ENCODE measurements at places on chromosomes 4 and X.

DNA sequence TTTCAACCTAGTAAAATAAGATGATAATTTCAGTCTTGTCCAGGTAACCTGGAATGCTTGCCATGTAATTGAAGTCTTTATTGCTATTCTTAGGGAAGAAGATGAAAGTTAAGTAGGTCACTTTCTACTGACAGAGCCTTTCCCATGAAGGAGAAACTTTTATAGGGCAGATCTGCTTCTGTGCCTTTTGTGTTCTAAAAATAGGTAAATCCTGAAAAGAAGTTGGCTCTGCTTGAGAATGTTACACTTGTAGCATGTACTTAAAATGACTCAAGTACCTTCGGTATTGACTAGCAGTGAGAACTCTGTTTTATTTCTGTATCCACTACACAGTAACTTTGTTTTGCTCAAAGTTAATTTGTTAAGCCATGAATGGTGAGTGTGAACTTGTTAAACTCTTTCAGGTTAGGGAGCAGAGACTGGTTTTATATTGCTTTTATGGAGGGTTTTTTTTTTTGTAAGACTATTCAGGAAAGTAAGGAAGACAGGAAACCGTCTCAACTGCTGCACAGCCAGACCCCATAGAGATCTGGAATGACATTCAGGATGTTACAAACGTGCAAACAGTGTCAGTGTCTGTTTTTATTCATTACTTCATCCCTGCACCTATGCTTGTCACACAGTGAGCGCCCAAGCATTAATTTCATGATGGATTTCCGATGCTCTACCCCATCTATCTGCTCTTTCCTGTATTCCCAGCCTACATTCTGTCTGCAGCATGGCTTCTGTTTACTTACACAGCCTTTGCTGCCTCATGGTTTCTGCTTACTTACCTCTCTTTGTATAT lies 53.0 kb downstream of the SEPTIN11 start:
- H3K27me3 ChIP-seq, result peaks cover 12% of the 10 kb centered on the region
- no peak overlapping the region for H3K27ac ChIP-seq
- peaks cover 5% of the 10 kb centered on the region for H3K36me3 ChIP-seq
- no peak for DNase-seq
- H3K4me3 ChIP-seq, result no peak overlapping the region

DNA sequence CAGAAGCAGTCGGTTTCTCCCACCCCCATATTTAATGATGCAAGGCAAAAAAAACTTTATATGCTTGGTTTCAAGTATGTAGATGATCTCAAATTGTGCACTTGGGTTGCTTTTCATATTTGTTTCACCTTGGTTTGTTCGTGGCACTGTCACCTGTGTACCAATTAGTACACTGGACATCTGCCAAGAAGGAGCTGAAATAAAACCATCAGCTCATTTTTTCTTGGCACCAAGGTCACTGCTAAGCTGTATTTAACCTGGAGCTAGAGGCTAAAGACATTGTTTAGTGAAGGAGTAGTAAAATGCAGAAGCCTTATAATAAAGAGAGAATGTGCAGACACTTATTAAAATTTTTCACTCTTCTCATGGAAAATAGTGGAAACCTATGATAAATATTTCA lies 430.8 kb downstream of the ARHGAP24 start:
- DNase-seq, result no peak
- no peak overlapping the region for H3K4me3 ChIP-seq
- no peaks in the 10 kb centered on the region for H3K4me1 ChIP-seq

DNA sequence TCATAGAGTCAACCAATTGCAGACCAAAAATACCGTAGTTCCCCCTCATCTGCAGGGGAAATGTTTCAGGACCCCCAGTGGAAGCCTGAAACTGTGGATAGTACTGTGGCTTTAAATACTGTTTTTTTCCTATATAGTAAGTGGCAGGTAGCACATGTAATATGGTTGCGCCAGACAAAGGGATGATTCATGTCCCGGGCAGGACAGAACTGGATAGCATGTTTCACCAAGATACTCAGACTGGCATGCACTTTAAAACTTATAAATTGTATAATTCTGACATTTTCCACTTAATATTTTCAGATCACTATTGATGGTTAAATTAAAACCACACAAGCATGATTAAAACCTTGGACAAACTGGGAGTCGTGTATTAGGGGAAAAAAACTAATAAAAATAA lies 276.3 kb upstream of the AGA start:
- H3K27ac ChIP-seq, result no peak overlapping the region
- H3K4me1 ChIP-seq, result no peaks in the 10 kb centered on the region
- no peak overlapping the region for H3K4me3 ChIP-seq
- DNase-seq, result no peak

DNA sequence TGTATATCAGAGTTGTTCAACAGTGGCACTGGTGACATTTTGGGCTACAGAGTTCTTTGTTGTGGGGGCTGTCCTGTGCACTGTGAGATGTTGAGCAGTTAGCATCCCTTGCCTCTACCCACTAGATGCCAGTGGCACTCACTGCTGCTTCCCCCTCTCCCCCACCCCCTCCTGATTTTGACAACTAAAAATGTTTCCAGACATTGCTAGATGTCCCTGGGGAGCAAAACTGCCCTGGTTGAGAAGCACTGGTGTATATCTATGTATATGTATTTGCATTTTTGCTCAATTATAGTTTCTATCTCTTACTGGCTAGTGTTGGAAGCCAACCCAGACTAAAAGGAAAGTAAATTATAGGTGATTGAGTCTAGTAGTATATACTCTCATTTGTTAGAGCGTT lies 2.4 kb downstream of the TMEM131L start:
- peak overlapping the region; percentile 86 for H3K4me3 ChIP-seq
- DNase-seq, result no peak
- H3K27me3 ChIP-seq, result no peaks in the 10 kb centered on the region
- H3K27ac ChIP-seq, result peak overlapping the region; percentile 95
- H3K4me1 ChIP-seq, result peaks cover 64% of the 10 kb centered on the region
- peaks cover 57% of the 10 kb centered on the region for H3K36me3 ChIP-seq

DNA sequence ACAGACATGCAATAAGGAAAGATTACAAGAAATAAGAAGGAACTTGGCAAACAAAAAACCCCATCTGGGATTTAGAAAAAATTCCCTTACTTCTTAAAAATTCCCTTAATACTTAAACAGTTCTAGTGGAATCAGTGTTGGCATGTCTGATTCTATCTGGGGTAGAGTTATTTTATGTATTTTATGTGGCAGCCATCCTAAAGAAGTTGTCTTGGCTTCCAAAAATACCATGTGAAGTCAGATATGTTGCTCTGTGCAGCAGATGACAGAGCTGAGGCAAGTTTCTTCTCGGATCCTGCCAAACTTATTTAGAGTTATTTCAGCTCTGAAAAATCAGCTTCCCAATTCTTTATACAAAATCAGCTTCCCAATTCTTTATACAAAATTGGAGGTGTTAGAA lies 14.7 kb downstream of the YY2 start:
- no peak overlapping the region for H3K4me3 ChIP-seq
- no peaks in the 10 kb centered on the region for H3K27me3 ChIP-seq
- no peak overlapping the region for H3K27ac ChIP-seq
- no peaks in the 10 kb centered on the region for H3K4me1 ChIP-seq
- no peaks in the 10 kb centered on the region for H3K36me3 ChIP-seq

- H3K36me3 ChIP-seq, result no peaks in the 10 kb centered on the region
- H3K4me3 ChIP-seq, result no peak overlapping the region
- DNase-seq, result no peak
- H3K27ac ChIP-seq, result no peak overlapping the region
- H3K4me1 ChIP-seq, result no peaks in the 10 kb centered on the region
Measured at GRCh38 chr4:113181289-113182007, 132.0 kb downstream of the ANK2 start.

DNA sequence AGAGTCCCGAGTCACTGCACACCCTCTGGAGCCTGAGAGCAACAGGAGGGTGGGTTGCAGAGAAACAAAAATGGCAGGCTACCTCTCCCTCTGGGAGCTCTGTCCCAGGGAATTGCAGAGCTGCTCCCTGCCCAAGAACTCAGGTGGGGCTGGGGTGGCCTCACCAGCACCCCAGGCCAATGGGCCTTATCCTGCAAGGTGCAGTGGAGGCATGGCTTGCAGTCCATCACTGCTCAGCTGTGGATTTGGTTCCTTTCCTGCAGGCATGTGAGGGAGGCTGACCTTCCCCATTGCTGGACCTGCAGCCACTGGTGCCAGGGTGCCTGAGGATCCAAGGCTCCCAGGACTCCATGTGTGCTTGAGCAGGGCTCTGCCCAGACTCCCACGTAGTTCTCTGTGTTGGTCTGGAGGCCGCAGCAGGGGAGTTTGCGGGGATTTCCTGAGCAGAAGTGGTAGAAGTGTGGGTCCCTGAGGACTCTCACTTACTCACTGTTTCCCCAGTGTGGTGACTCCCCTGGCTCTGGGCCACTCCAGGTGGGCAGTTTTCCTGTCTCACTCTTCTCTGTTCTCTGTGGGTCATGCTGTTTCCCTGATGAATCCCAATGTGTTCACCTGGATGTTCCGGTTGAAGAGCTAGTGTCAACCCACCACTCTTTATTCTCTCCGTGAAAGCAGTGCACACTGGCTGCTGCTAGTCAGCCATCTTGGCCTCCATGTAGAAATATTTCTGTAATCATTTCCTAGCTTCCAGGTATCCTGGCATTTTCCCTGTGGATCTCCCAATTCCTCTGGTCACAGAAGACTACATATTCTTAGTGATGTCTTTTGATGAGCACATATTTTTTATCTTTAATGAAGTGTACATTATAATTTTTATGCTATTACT lies 82.3 kb downstream of the ARHGAP24 start:
- DNase-seq, result no peak
- no peaks in the 10 kb centered on the region for H3K4me1 ChIP-seq
- no peak overlapping the region for H3K4me3 ChIP-seq
- H3K27me3 ChIP-seq, result no peaks in the 10 kb centered on the region
- H3K27ac ChIP-seq, result no peak overlapping the region
- H3K36me3 ChIP-seq, result no peaks in the 10 kb centered on the region

DNA sequence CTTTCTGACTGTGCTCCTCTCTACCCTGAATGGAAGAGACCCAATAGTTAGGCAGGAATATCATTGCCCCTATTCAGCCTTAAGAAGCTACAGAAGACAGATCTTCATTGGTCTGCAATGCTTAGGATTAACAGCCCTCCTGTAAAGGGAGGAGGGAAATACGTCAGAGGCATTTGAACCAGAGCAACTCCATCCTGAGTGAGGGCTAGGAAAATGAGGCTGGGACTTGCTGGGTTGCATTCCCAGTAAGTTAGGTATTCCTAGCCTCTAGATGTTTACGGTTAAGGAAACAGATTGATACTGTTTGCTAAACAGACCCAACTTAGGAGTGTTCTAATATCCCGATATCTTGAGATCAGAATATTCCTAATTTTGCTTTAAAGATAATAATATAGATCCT lies 63.5 kb downstream of the PCDH18 start:
- H3K27ac ChIP-seq, result no peak overlapping the region
- H3K4me1 ChIP-seq, result no peaks in the 10 kb centered on the region
- no peak for DNase-seq
- H3K27me3 ChIP-seq, result no peaks in the 10 kb centered on the region
- H3K4me3 ChIP-seq, result no peak overlapping the region

DNA sequence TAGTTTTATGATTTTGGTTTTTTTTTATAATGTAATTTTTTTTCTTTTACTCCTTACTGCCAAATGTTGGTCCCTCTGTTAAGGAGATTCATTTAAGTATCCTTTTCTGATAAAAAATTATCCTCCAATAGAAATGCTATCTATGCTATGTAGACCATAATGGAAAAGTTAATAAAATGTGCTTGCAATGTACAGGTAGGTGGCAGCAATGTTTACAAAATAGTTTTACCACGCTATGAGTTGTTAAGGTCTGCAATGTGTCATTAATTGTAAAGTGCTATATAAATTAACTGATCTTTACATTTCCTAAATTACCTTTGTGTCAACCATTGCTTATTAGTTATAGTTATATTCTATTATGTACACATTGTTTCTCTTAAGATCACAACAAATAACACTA lies 3.8 kb upstream of the CENPC start:
- no peak overlapping the region for H3K4me3 ChIP-seq
- peaks cover 26% of the 10 kb centered on the region for H3K4me1 ChIP-seq
- H3K27me3 ChIP-seq, result no peaks in the 10 kb centered on the region
- H3K36me3 ChIP-seq, result peaks cover 5% of the 10 kb centered on the region
- peak; percentile 26 for DNase-seq
- no peak overlapping the region for H3K27ac ChIP-seq

GRCh38 chrX:18065956-18066355 lies 154.7 kb downstream of the BEND2 start:
- no peaks in the 10 kb centered on the region for H3K4me1 ChIP-seq
- DNase-seq, result no peak
- H3K27ac ChIP-seq, result no peak overlapping the region
- H3K36me3 ChIP-seq, result no peaks in the 10 kb centered on the region

- no peak for DNase-seq
- H3K27me3 ChIP-seq, result no peaks in the 10 kb centered on the region
- H3K4me3 ChIP-seq, result no peak overlapping the region
Measured at GRCh38 chrX:108701633-108702032, 34.7 kb downstream of the IRS4 start.

GRCh38 chrX:103628386-103629317 lies at the start of gene TCEAL1:
TCEAL1 (plus strand) TSS chrX:103628975; CDS start chrX:103629917, 942 bp downstream.
- H3K36me3 ChIP-seq, result no peaks in the 10 kb centered on the region
- H3K4me3 ChIP-seq, result peak within 1 kb of the TSS; percentile 82
- H3K27ac ChIP-seq, result peak within 1 kb of the TSS; percentile 77

GRCh38 chr4:98517218-98518021 lies 141.0 kb downstream of the TSPAN5 start:
- H3K27me3 ChIP-seq, result no peaks in the 10 kb centered on the region
- no peak overlapping the region for H3K27ac ChIP-seq
- no peak for DNase-seq
- H3K36me3 ChIP-seq, result peaks cover 8% of the 10 kb centered on the region
- peaks cover 44% of the 10 kb centered on the region for H3K4me1 ChIP-seq

DNA sequence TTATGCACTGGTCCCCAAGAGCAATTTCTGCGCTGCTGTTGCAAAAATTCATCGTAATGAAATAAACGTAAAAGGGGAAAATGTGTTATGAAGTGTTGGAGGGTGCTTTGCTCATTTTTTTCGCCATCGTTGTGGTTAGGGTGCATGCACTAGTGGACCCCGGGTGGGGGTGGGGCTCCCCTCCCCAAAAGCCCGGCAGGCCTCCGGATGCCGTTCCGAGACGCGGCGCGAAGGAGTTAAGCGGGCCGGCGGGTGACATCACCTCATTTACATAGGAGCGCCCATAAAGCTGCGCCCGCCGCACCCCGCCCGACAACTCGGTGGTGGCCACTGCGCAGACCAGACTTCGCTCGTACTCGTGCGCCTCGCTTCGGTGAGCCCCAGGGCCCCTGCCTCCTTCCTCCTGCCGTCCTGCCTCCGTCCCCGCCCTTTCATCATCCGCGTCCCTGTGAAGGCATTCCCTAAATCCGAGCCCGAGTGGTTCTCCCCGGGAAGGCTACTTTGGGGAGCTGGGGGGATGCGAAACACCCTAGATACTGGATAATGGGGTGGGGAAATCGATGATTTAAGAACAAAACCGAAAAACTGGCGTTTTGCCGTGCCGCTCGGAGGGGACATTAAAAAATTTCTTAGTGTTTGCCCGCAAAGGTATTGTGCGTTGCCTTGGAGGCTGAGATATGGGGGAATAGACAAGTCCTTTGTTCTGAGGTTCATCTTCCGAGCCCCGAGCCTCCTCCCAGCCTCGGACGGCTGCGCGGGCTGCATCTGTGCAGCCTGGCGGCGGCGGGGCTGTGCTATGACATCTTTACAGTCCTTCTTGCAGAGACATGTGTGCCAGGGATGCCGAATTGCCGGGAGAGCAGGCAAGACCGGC lies at the start of gene TMSB4X:
TMSB4X (plus strand) TSS at position 315 of the 874 bp plus-strand sequence.
- H3K4me3 ChIP-seq, result peak within 1 kb of the TSS; percentile 96
- peaks cover 45% of the 10 kb centered on the region for H3K36me3 ChIP-seq
- H3K4me1 ChIP-seq, result peaks cover 30% of the 10 kb centered on the region
- H3K27ac ChIP-seq, result peak within 1 kb of the TSS; percentile 99

GRCh38 chrX:69138118-69138390 lies 27.2 kb downstream of the PJA1 start:
- DNase-seq, result no peak
- no peaks in the 10 kb centered on the region for H3K36me3 ChIP-seq
- no peak overlapping the region for H3K27ac ChIP-seq
- peaks cover 13% of the 10 kb centered on the region for H3K27me3 ChIP-seq

All from activated CD4-positive, alpha-beta T cell treated with anti-CD3 and anti-CD28 coated beads, Interleukin-2, amount 10 ng/mL, durations not matched to agents 7 days and 5 days (primary cell).